AG20443 (cell line): ENCODE measurements at places on chromosomes 7 and 10.

DNA sequence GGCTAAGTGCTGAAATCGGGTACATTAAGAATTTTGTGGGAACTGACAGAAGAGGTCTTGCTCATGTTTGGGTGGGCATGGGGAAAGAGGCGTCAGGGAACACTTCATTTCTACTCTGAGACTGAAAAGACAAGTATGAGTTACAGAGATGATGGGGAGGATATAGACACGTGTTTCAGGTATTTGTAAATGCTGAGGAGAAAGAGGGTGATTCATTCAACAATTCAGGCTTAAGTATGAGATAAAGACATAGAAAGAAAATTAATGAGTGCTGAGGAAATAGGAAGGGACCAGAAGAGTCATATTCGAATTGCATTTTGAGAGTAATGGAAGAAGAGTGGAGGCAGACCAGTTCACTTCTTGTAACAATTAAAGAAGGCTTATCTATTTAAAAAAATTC is 143.6 kb downstream of the HBP1 start:
- DNase-seq: no peak

GRCh38 chr7:111053035-111053434 is 37.9 kb upstream of the LRRN3 start:
- no peak for DNase-seq

DNA sequence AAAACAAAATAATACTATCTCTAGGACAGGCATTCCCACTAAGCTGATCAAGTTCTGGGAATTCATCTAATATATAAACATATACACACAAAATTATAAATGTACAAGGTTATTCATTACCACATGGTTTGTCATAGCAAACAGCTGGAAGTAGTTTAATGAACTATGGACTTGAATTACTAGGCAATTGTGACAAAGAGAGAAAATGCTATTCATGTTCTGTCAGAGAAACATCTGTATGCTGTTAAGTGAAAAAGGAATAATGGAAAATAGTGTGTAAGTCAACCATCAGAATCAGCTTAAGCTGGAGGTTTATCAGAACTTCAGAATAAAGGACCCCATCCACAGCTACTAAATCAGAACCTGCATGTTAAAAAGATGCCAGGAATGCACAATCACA is 2.8 kb downstream of the ZNF248 start:
- no peak for DNase-seq

DNA sequence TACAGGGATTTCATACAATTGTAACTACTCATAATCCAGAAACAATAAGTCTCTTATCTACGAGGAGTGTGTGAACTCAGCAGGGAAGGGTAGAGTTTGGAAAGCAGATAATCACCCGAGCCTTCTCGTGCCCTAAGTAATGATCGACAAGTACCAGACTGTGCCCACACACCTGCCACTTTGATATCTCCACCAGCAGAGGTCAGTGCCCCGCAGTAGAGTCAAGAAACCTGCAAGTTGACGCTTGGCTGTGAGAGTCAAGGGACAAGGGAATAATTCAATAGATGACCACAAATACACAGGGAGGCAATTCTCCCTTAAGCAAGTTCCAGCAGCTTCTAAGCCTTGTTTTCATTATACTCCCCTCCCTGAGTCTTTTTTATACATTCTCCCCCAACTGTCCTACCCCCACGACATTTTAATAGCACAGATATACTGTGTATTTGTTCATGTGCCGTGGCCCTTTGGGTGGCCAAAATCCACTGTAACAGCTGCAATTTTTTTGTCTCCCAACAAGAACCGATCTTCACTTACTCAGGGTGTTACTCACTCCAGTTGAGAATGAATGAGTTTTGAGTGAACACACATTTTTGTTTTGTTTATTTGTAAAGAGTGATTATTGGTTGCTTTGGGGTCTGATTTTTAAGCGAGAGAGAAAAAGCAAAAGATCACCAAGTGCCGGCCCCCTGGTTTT is 106.9 kb upstream of the RHEB start:
- DNase-seq: no peak

DNA sequence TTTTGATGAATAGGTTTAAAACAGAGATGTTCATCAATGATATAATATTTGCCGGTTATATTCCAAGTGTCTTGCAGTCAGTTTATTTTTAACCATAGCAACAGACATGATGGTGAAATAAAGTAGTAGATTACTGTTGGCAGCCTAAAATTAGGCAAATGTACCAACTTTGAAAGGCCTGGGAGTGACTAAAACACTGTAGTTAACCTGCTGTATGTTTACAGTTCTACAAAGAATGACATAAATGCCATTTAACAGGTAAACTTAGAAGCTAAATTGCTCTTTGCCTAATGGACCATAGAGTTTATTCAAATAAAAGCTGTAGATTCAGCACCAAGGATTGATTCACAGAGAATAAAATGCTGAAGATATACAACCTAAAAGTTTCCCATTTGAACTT is 64.1 kb downstream of the PHTF2 start:
- DNase-seq: no peak

GRCh38 chr7:43791-44540 is 148.4 kb upstream of the FAM20C start:
- DNase-seq: no peak

GRCh38 chr7:518630-519483 is 789 bp downstream of the PDGFA start:
- DNase-seq: peak; percentile 69

DNA sequence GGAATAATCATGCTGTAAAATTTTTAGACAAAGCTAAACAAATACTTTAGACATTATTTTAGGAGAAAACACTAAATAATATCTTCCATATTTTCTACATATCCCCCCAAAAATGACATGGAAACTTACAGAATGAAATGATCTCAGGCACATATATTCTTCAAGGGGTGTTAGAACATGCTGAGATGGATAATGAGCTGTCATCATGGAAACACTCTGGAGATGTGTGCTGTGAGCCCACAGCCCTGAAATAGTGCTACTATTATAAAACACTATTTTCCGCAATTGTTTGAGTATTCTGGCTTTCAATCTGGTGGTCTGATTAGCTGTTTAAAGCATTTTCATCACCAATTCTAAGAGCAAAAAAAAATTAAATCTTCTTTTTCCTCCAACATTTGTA is 385.7 kb downstream of the PHTF2 start:
- DNase-seq: no peak

GRCh38 chr10:35042783-35043182 is 47.4 kb downstream of the CUL2 start:
- no peak for DNase-seq

DNA sequence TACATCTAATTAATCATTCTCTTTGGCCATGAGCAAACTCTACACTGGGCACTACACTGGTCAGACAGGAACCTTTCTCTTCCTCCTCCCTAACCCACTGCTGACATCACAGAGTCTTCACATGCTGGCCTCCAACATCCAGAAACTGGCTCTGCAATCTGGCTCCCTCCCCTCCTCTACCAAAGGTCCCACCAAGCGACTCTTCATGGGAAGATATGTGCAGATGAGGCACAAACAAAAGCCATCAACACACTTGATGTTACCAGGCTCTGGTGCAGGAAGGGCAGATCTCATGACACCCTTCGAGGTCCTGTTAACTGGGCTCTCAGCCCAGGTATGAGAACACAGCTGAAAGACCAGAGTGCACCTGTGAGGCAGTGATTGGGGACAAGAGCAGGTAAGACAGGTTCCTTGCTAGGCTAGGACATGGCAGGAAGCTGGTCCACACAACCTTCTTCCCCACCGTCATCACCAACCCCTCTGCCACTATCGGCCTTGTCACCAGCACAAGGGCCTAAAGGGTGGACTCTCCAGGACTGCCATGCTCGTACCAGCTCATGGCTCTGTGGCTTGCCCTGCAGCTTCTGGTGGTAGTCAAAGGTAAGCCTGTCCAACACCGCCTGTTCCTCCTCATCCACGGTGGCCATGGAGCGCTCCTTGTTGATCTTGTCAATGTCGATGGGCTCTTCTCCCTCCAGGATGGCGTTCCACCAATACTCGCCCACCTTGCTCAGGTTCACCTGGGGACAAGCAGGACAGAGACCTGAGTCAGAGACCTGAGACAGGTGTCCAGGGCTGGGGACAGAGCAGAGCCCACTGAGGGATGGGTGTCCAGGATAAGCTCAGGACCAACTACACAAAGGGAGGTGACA is 66.6 kb upstream of the CAMK2B start:
- no peak for DNase-seq

DNA sequence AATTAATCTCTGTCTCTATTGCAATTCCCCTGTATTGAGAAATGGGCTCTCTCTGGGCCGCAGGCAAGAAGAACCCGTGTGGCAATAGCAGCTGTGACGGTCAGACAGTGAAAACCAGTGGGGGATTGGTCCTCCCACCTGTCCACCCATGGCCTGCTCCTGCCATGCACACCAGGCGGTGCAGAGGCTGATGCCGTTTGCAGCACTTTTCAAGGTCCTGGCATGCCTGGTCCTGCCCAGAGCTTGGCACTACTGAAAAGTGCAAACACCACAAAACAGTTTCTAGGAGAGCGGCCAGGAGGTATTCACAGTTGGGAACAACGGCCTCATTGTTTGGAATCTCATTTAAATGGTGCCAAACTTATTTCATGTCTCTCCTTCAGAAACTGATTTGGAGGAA is 41.5 kb downstream of the PSPH start:
- DNase-seq: no peak

DNA sequence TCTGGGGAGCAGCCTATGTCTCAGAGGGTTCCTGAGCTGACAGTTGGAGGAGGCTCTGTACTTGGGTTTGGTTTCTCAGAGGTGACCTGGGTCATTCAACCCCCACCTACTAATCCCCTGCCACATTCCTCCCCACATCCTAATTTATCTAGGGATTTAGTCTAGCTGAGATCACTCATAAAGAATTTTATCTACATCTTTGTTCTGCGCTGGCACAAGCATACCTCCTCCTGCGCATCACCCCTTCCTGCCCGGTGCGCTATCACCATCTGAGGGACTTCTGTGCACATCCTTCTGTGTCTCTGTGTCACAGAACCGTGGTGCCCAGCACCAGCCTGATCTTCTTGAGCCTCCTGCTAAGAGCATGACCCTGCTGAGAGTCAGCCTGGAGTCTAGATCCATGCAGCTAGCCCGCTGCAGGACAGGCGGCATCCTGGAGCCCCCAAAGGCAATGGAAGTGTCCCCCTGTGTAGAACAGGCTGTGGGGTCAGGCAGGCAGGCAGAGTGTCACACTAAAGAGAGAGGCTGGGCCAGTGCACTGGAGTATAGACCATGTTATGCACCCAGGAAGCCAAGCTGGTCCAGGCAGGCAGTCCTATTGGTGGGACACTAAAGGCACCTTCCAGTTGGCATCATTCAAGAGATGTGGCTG is 63.6 kb downstream of the ARHGAP22 start:
- DNase-seq: no peak

- no peak for DNase-seq
Measured at GRCh38 chr7:55452971-55453370, 87.8 kb downstream of the LANCL2 start.

- DNase-seq: no peak
Measured at GRCh38 chr10:101219946-101220451, 9.3 kb downstream of the LBX1 start.

DNA sequence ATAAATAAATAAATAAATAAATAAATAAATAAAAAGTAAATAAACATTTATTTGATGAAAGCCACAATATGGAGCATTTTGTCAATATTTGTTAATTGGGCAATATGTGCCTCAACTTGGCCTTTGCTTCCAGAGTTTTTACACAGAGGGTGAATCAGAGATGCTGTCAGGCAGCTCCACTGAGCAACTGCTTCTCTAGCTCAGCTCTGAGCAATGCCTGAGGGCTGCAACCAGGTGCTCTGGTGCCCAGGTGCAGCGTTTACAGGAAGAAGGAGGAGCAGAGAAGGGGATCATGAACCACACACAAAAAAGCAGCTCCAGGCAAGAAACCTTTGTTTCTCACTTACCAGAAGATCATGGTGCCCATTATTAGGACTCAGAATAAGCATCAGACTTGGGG is 876.2 kb upstream of the AUTS2 start:
- DNase-seq: no peak

DNA sequence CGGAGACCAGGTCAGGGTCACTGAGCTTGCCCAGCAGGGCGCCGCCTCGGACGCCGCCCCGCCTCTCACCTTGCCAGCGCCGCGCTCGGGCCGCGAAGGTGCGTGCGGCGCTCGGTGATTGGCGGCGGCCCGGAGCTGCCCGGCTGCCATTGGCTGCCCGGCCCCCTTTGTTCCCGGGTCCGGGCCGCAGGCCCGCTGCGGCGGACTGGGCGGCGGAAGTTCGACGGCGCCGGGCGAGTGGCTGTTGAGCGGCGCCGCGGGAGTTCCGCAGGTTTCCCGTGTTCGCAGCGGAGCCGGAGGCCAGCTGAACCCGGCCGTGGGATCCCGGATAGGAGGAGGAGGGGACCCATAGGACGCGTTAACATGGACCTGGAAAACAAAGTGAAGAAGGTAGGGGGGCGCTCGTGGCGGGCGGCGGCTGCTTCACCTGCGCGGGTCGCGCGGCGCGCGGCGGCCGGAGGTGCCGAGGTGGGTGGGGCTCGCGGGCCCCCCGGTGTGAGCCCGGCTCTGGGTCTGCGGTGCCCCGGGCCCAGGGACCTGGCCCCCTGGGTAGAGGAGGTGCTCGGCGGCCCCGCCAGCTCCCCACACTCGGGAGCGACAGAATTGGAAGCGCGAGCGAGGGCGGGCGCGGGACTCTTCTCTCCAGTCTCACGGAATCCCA is at the start of gene TES:
Gene TES (plus strand): TSS at position 195 of the 661 bp plus-strand sequence. CDS start 169 bp downstream, at position 364.
- peak; percentile 83 for DNase-seq

DNA sequence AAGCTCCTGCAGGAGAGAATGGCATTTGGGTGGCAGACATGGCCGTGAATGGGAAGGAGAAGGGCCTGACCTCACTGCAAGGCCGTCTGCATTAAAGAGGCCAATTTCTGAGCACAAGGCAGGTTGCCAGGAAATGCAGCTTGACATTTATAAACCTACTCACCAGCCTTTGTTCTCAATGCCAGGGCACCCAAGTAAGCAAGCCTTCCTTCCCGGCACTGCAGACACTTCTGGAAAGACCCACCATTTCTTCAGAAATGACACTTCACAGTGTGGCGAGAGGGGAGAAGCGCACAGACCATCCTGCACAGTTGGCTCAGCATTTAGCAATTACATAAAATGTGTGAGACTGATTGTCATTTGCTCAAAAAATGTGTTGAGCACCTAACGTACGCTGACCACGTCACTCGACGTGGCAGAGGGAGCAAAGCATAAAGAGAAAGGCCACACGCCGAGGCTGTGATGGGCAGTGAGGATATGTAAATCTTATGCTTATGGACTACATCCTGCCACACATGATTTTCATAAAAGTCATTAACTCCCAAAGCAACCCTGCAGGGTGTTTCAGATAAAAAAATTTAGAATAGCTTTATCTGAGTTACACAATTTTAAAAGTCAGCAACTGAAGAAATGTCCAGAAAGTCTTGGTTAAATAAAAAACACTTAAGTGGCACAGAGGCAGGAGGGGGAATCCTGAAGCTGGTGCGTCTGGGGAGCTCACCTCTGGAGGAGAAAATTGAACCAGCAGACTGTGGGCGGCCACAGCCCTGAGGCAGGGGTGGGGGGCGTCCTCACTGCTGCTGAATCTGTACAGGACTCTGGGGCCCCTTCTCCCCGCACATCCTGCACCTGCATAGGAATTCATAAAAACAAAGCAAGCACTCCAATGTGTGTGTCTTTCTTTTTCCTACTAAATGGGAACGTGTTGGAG is 543.8 kb downstream of the PTPRN2 start:
- no peak for DNase-seq
